ENCODE measurements at places on chromosomes 12 and 14.

DNA sequence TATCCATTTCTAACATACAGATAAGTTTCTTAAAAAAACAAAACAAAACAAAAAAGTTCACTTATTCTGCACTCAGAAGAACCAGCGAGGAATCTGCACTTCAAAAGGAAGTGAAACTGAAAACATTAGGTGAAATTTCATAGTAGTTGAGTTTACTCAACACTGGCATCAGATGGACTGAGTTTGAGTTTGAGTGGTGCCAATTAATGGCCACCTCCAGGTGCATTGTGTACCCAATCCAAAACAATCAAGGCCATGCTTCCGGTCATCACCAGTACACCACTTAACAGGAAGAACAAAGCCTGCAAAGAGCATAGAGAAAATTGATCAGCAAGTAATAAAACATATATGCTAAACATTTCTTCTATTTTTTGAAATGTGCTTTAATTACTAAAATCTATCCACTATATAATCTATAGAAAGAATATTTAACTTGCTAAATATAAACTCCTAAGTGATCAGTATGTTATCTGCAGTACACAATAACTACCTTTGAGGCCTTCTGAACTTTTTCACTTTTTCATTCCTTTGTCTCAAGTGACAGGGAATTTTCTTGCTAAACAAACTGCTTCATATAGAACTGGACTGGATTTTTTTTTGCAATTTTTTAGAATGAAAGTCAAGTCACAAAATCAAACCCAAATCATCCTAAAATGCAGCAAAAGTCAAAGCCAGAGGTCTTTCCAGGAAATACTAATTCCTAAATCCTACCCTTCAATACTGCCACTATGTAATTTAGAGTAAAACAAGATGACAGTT lies 11.5 kb downstream of the SLC38A2 start:
- peak; percentile 17 for DNase-seq

GRCh38 chr14:60294411-60295069 lies 45.5 kb downstream of the PPM1A start:
- no peak for DNase-seq

- no peak for DNase-seq
Measured at GRCh38 chr12:48459259-48459658, 13.1 kb upstream of the ANP32D start.

DNA sequence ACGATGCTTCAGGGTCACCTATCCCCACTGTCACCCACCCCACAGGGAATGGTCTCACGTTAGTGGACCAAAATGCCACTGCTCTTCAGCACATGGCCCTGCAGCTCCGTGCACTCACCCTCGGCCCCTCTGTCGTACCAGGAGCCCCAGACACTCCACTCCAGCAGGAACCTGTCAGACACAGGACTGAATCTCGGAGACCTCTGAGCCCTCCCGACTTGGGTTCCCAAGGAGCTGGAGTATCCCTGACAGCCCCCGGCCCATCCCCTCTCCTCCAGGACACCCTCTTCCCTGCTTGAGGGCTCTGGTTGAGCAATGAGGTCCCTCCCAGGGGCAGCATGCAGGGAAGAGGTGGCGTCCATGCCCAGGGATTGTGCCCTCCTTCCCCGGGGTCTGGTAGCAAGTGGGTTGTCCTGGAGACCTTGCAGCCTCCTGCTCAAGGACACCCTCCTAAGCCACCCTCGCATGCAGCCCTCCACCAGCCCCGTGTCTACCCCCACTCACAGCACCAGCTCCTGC lies 20.4 kb upstream of the LRTM2 start:
- DNase-seq: no peak

DNA sequence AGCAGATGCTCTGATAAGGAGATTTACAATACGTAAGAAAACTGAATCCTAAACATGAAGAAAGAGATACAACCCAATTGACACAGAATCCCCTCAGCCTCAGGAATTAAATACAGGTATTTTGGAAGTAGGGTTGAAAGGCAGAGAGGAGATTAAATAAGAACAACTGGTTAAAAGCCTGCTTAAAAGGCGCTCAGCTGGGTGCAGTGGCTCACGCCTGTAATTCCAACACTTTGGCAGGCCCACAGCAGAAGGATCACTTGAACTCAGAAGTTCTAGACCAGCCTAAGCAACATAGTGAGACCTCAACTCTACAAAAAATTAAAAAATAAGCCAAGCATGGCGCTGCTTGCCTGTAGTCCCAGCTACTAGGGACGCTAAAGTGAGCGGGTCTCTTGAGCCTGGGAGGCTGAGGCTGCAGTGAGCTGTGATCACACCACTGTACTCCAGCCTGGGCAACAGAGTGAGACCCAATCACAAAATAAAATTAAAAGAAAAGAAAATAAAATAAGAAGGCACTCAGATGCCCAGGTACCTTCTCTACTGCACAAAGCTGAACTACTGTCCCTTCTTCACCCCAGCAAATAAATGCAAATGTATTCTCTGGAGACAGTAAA lies 32.9 kb downstream of the MED13L start:
- DNase-seq: no peak

GRCh38 chr12:55049676-55050075 lies 29.9 kb downstream of the NEUROD4 start:
- no peak for DNase-seq

DNA sequence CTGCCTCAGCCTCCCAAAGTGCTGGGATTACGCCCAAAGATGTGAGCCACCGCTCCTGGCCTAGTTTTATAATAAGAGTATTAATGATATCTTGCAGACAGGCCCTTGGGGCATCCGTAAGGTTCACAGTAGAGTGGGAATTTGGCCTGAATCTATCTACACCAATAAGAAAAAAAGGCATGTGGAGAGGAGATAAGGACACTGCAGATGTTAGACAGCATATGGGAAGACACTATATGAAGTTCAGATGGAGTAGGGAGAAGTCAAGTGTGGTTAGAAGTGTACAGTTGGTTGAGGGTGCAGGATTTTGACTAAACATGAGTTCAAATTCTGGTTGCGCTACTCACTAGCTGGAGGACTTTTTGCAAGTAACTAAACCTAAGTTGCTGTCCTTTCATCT lies 8.5 kb upstream of the TTC8 start:
- no peak for DNase-seq

DNA sequence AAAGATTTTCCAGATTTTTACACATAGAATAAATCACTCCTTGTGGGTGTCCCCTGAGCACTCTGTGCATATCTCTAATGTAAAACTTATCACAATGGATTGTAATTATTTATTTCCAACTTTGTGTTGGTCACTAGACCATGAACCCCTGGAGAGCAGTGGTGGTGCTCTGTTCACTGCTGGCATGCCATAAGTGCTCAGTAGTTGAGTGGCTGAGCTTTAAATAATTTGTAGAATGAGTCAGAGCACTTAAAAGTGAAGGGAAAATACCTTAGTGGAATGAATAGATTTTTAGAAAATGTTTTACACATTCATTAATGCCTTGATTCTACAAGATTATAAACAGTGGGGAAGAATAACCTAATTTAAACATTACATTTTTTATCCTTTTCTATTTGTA lies 6.3 kb downstream of the MGAT4C start:
- DNase-seq: no peak

DNA sequence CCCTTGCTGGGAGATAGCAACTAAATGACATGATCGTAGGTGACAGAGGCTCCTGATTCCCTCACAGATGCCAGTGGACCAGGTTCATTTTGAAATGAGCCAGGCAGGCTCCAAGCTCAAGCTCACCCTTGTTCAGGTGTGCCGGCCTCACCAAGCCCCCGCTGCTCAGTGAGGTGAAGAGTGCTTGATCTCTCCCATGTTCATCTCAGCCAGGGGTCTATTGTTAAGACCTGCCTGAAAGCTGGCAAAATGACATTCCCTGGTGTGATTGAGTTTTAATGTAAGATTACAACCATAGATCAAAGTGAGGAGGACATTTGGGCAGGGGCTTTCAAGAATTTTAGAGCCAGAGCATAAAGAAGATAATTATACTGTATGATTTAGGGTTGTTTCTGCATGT lies 497.9 kb downstream of the EGLN3 start:
- DNase-seq: no peak

DNA sequence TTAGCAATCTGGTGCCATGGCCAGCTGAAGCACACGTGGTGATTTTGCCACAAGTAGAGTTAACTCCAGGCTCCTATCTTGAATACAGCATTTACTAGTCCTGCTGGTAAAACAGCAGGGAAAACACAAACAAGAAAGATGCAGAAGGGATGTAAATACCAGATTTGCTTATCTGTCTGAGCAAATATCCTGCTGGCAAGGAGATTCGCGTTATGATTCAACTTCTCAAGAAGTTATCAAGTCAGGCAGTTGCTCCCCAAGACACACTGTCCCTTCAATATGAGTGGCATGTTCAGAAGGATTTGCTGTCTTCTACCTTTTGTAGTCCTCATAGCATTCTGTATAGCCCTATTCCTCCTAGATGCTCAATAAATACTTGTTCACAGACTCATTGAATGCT lies 171.2 kb upstream of the EGLN3 start:
- peak; percentile 8 for DNase-seq

DNA sequence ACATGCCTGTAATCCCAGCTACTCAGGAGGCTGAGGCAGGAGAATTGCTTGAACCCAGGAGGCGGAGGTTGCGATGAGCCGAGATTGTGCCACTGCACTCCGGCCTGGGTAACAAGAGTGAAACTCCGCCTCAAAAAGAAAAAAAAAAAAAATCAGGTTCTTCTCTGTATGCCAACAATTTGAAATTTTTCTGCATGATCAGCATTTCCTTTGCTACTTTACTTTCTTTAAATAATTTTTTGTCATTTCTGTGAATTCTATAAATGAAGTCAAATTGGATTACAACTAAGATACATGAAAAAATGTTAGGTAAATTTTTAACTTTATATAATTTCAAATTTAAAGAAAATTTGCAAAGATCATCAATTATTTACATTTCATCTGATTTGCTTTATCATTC lies 87.8 kb downstream of the NUMB start:
- no peak for DNase-seq

- no peak for DNase-seq
Measured at GRCh38 chr12:13368971-13369370, 172.4 kb downstream of the EMP1 start.

GRCh38 chr12:27771481-27772327 lies 8.3 kb upstream of the KLHL42 start:
- DNase-seq: no peak

- peak; percentile 94 for DNase-seq
Measured at GRCh38 chr14:95515596-95516552, 576 bp downstream of the SYNE3 start.

GRCh38 chr12:26746121-26746714 lies 86.8 kb downstream of the ITPR2 start:
- DNase-seq: peak; percentile 21

DNA sequence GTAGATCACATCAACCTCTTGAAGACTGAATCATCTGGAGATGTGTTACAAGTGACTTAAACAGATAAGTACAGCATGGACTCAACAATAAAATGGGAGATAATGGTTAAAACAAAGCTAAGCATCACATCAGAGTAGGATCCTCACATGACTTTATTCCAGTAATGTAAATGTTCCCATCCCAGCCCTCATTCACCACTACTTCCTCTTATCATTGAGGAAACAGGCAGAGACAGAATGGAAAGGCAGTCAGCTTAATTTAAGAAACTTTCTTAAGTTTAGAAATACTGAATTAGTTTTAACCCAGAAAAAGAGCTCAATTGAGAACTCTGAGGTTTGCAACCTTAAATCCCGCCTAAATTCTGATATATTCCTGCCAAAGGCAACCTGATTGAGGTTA lies 1.2 kb upstream of the ALG10 start:
- no peak for DNase-seq

- DNase-seq: peak; percentile 76
Measured at GRCh38 chr12:130031571-130032189, 127.9 kb upstream of the TMEM132D start.

- DNase-seq: no peak
Measured at GRCh38 chr12:88245905-88246304, 103.8 kb downstream of the TMTC3 start.

DNA sequence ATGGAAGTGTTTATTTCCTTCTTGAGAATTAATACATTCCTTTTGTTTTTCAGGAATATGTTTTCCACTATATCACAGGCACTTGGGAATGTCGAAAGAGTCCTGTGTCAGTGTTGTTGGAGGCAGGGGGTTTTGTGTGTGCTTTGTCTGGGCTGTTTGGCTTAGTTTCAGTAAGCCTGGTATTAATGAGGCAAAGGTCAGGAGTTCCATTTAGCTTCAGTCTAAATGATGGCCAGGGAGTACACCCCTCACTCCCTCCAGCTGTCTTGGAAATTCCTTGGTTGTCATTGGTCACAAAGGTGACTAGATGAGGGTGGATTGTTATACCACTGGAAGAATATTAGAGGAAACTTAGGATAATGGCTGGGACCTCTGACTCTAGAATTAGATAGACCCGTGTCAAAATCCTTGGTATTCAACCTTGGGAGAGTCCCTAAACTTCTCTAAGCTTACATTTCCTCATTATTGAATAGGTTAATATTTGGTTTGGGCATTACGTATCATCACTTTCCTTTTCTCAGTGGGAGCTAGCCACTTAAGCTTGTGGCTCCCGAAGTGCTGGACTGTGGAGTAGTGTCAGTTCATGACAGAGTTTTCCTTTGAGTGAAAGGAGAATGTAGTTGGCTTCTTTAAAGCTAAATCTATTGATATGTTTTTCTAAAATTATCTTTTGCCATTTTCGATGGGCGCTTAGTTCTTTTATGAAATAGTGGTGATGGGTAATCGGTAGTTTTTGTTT lies 5.2 kb downstream of the FRS2 start:
- DNase-seq: no peak

DNA sequence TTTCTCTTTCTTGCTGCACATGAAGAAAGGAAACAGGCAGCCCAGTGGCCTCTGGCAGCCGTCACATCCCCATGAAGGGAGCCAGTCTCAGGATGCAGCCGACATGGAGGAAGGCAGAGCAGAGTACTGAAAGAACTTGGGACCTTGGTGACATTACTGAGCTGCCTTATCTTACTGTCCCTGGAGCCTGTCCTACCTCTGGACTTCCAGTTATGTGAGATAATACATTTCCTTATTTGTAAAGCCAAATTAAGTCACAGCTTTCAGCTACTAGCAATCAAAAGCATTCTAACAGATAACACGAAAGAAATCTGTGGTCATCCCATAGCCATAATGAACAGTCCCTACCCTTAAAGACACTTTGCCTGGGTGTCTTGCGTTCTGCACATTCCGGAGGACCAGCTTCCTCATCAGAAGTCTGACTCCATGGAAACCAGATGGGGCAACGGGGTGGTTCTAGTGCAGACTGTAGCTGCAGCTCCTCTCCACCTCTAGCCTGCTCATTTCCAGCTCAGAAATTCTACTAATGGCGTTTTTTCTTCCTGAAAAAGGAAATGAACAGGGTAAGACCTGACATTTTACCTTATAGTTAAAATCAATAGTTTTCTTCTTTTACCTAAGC lies 7.8 kb upstream of the EGLN3 start:
- DNase-seq: no peak

GRCh38 chr14:71183876-71184689 lies 276.8 kb downstream of the PCNX1 start:
- no peak for DNase-seq

GRCh38 chr12:46480724-46481123 lies 108.2 kb upstream of the SLC38A2 start:
- no peak for DNase-seq

GRCh38 chr14:75249251-75249957 lies 29.2 kb upstream of the FOS start:
- DNase-seq: peak; percentile 93
